ENCODE measurements at places on chromosomes 11 and 22.
A peak's percentile ranks its signal among the peaks of the same experiment; 100 is the strongest.

GRCh38 chr22:20418211-20418788 lies 19.3 kb downstream of the SCARF2 start:
- DNase-seq: peak; percentile 71

DNA sequence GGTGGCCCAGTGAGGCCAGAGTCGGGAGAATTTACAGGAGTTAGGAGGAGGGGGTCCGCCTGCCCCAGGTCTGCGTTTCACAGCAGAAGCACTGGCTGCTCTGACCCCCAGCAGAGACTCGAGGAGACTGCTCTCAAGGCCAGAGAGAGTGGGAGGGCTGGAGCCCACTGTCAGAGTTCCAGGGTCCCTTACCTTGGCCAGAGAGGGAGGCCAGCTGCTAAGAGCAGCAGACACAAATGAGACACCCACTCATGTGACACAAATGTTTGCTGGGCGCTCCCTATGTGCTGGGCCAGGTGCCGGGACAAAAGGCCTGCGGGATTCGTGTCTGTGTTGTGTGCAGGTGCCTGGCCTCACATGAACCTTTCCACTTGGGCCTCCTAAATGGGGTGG lies 2.8 kb upstream of the TNFRSF13C start:
- no peak for DNase-seq

DNA sequence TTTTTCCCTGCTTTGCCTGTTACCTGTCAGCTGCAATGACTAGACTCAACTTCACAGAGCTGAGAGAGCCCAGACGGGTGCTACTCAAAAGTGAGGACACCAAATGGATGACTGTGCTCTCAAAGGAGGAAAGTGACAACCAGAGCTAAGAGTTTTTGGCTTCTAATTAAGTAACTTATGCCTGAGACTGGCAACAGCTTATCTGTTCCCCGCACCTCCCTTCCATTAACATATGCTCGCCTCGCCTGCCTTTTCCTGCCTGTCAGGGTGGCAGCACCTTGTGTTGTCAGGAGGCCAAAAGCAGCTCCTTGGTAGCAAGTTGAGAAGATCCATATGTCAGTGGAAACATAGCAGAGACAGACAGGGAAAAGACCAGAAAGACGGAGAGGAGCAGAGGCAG lies 573.9 kb upstream of the KIRREL3 start:
- DNase-seq: no peak

DNA sequence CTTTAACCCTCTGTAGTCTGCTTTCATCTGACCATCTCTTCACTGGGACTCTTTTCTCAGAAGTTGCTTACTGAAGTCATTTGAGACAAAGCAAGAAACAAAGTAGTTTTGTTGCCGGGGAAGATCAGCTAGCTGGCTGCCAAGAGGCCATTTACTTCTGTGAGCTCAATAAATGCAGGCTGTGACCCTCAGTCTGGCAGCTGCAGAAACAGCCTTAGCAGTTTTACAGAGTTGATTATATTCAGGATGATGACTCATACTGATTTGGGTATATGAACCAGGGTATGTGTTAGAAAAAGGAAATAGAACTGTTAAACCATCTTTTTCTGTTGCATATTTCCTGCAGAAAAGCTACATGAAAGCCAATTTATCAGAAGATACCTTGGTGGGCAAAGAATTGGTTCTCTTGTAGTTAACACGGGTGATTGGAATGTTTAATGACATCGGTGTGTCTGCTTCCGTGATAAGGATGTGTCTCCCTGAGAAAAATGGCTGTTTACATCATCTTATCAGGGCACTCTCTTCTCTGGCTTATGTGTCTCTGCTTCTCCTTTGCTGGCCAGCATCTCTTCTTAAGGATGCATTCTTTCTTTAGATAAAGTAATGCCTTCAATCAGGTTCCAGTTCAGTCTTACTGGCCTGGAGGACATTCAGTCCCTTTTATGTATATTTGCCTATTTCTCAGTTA lies 18.5 kb downstream of the FIBIN start:
- no peak for DNase-seq

DNA sequence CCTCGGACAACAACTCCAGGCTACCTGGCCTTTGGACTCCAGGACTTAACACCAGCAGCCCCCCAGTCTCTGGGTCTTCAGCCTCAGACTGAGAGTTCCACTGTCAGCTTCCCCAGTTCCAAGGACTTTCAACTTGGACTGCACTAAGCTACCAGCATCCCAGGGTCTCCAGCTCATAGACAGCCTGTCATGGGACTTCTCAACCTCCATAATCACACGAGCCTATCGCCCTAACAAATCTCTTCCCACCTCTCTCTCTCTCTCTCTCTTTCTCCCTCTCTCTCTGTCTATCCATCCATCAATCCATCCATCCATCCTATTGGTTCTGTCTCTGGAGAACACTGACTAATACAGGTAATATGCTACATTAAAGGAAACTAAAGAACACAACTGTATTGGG lies 10.7 kb downstream of the RAB30 start:
- DNase-seq: no peak

DNA sequence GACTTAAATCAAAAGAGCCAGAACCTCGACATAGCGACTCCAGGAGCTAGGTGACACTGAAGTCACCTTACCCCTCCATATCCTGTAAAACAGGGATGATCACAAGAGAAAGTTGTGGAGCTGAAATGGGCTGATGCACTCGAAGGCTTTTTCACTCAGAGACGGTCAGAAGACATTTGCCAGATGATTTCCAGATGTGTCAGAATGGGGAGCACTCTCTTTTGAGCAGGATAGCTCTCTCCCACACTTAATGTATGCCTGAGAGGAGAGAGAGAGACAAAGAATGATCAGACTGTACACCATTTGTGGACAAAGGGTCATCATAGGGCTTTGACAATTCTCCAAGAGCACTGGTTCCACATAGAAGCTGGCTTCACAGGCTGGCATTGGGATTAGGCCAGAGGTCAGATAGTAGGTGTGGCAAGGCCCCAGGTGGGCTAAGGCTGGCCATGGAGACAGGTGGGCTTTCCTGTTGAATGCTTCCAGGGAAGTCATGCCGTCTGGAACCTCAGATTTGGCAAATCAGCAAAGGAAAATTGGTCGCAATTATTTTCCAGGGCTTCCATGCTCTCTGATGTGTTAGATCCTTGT lies 42.3 kb upstream of the ETS1 start:
- no peak for DNase-seq

DNA sequence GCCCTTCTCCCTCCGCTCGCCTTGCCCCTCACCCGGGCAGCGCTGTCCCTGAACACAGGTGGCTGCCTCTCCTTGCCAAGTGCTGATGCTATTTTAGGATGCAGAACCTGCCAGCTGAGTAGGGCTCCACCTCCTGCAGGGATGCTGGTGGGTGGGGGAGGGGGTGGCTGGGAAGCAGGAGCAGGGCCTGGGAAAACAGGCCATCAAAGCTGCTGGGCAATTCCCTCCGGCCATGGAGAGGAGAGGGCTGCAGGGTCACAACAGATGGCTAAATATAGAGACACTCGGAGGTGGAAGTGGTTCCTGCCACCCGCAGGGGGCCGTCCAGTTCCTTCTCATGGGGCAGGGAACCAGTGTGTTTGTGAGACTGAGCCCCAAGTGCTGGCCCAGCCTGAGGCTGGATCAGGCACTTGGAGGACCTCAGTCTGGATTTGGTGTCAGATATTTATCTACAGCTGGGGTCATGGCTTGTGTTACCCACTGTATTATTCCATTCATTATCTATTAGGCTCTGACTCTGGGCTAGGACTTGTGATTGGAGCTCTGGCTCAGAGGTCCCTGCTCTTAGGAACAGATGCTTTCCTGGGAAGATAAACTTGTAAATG lies 59.6 kb downstream of the LRRC32 start:
- DNase-seq: no peak

- no peak for DNase-seq
These were observed 30.0 kb downstream of the PARVG start for GRCh38 chr22:44210722-44211121.

Data from CD4-positive, alpha-beta T cell treated with Interferon alpha-2 for 1 hour (primary cell).